ENCODE measurements at places on chromosomes 6 and 20. TPM values are rescaled to one million over a fixed set of nuclear protein-coding genes. Genes with fewer than 3 reads are reported as not detected.

SLC52A3 gene
- total RNA-seq = not detected

ZNF311 gene
- total RNA-seq = 0.97 TPM

GRCh38 chr6:112153926-112154607 lies 66.7 kb downstream of the FAM229B start:
- DNase-seq = peak; percentile 45

- no peak for DNase-seq
These were observed 92.6 kb upstream of the SGK1 start for GRCh38 chr6:134410541-134410940.

DNA sequence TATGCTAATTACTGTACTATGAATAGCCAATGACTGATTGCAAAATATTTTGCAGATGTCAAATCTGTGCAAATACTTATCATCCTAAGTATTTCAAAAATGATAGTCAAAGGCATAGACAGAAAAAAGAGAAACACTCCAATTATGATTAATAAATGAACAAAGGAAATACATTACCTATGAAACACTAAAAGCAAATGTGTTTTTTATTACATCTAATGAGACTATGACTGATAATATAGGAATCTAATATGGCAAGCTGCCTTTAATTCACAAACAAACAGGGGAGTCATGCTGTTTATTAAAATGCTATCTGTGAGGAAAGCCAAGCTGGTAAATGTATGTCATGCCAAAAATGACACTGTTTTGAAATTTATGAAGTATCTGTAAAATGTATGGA lies 713.2 kb upstream of the NRSN1 start:
- DNase-seq = no peak

- no peak for DNase-seq
These were observed 6.4 kb downstream of the SYNJ2 start for GRCh38 chr6:157987788-157988699.

GRCh38 chr20:38073307-38074071 lies 39.9 kb downstream of the RPRD1B start:
- peak; percentile 97 for DNase-seq
